ENCODE measurements at places on chromosomes 3 and 15.

DNA sequence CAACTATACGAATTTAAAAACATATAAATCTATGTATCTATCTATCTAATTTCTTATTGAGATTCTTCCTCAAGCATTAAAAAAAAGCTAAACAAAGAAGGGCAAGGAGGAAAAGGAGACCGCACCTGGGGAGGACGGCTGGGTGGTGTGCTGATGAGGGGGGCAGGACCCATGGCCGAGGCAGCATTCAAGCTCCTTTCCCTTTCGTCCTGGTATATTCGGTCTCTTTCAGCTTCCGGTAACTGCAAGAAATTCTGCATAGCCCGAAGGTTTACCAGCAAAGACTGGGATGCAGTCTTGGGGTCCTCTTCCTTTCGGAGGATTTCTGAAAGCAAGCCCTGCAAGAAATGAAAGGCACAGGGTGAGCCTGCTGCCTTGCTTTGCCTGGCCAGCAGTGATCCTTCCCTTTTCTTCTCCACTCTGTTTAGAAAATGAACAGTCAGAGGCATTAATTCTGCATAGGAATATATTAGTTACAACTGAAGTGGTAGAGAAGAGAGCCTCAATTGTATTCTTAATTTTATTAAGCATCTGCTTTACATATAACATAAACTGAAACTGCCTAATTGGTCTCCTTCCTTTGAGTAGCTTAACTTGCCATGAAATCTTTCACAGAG is 38.8 kb downstream of the SATB1 start:
- no peak for DNase-seq

- peak; percentile 15 for DNase-seq
These were observed 46.3 kb downstream of the DGKG start for GRCh38 chr3:186315581-186316354.

DNA sequence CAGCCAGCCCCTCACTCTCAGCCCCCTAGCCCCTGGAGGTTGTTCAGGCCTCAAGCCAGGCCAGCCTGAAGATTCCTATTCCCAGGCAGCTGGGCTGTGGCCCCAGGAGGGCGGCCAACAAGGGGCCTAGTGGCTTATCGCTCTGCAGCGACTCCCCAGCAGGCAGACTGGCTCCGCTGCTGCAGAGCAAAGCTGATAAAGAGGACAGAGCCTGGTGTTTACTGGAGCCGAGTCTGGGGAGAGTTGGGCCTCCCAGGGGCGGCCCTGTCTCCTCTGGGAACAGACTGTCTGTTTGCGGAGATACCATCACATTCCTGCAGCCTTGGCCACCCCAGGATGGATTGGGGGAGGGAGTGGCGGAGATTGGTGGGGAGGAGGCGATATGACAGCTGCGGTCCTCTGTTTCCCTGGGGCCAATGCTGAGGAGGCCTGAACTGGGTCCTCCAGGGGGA is 22.4 kb upstream of the SMAD6 start:
- no peak for DNase-seq

DNA sequence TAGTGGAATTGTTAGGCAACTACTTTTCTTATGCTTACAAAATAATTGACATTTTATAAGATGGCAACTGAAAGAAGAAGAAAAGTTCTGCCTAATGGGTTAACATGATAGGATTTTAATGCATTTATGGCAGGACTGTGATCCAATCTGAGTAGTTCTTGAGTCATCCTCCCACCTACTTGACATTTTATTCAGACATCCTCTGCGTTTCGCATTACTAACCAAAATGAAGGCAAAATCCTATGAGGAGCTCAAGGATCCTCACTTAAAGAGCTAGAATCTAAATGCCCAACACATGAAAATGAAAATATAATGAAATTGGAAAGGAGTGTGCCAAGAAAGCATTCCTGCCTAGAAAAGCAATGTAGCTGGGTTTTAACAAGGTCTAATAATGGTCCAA is 581.1 kb upstream of the SEMA6D start:
- no peak for DNase-seq

DNA sequence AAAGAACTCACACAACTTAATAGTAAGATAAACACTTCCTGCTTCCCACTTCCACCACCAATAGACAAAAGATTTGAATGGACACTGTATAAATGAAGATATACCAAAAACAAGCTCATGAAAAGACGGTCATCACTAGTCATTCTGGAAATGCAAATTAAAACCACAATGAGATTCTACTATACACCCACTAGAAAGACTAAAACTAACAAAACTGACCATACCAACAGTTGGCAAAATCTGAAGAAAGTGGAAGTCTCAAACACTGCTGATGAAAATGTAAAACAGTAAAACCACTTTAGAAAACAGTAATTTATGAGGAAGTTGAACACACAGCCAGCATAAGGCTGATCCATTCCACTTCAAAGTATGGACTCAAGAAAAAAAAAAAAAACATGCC is 35.6 kb upstream of the CD96 start:
- no peak for DNase-seq

DNA sequence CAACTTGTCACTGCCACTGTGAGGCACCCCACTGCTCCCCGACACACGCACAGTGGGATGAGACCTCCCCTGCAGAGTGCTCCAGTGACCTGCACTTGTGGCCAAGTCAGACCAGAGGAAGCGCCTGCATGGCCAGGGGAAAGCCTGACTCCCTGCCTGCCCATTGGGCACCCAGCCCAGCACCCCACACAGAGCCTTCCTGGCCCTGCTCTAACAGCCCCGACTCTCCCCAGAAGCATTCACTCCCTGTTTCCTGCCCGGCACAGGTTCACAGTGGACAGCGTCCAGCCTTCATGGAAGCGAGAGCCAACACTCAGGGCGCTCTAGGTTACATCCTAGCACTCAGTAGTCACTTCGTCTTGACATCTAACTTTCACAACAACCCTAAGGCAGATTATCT is 27.8 kb downstream of the RBPMS2 start:
- DNase-seq, result no peak

- DNase-seq, result no peak
These were observed 42.1 kb downstream of the GOLGA6A start for GRCh38 chr15:74040109-74040850.

DNA sequence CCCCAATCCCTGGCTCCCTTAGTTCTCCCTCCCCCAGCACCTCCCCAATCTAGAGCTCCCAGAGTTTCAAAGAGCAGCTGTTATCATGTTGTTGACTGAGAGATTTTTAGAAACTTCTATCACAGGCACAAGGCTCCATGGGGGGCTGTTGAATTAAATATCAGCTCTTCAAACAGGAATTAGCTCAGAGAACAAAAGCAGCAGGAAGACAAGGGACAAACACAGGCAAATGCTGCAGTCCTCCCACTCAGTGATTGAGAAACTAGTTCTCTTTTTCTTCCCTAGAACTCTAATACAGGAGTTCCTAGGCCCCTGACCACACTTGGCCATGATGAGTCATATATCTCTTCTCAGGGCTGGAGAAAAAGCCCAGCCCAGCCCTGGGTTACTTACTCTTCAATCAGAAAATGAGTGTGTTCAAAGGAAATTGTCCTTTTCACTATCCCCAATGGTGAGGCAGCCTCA is 262.1 kb downstream of the IGSF11 start:
- DNase-seq, result peak; percentile 20

DNA sequence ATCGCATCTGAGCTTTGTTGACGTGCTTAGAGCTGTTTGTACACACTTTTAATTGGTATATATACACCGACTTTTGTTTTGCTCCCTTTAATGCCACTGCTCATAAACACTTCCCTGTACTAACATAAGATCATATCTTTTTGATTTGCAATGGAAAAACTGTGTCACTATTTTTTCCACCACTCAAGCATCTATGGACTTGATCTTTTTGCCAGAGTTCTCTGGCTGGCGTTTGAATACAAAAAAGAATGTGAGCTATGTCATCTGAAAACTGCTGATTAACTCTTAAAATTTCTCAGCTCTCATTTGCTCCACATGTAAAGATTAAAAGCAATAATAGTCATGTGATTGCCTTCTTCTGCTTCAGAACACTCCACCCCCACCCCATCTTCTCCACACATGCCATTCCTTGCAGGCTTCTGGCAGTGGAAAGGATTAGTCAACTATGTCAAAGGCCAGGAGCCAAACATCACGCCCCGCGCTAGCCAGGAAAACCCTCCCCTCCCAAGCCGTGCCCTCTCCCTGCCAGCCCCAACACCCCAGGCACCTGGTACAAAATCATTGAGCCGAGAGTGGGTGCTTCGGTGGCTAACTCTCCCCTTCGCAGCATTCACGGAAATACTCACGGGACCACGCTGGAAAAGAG is 123.4 kb upstream of the MEF2A start:
- peak; percentile 91 for DNase-seq

DNA sequence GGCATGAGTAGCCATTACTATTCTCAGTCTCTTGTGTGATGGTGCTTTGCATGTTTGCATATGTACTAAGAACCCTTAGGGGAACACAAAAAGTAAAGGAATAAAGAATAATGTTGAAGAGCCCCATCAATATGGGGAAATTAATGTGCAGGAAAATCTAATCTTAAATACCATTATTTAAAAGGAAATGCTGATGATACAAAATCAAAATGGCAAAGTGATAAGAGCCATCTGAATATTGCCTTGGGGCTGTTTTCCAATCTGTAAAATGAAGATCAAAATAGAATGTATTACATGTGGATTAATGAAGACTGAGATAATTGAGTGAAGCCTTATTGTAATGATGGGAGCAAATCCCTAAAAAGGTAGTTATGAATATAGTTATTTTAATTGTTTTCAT is 771.4 kb downstream of the GRM7 start:
- no peak for DNase-seq

- DNase-seq, result peak; percentile 5
These were observed 175.8 kb upstream of the MME start for GRCh38 chr3:154904328-154904727.

GRCh38 chr15:38720893-38721567 is 156.4 kb upstream of the RASGRP1 start:
- DNase-seq, result no peak

DNA sequence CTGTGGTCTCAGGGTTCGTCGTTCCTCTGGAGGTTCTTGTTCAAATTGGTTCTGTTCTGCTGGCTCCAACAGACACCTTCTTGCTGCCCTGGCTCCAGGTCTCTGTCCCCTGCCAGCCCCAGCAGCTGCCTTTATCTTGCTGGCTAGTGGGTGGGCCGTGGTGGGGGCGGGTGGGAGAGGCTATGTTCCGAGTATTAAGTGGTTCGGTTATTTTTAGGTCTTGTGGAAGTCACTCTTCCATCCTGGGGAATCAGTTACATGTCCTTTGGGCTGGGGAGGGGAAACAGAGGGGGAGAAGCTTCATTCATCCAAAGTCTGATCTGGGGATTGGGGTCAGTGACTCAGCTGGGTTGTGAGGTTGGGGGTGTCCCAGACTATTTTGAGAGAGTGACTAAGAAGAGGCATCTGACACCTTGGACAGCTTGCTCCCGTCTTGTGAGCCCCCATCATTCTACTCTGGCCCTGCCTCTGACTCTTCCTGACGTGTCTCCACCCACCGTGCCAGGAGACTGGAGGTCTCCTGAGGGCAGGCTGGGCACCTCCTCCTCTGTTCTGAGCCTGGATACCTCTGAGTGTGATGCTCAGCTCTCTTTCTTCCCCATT is at the start of gene XIRP1:
TSS of gene XIRP1 (minus strand) at position 106 of the 603 bp plus-strand sequence. CDS start 3,150 bp downstream, outside the sequence.
- no peak for DNase-seq

DNA sequence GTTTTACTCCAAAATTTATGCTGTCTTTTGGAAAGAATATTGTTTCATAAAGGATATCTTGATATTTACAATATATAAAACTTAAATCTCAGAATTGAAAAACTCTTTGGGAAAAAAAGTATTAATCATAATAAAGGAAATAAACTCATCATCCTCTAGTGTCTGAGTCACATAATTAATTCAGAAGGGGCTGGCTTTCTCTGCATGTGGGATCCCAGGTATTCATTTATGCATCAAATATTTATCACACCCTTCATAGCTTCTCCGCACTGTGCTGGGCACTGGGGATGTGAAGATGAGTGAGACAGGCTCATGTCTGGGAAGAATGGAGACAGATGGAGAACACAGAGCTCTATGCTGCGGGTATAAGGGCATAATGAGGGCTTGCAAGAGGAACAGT is 65.6 kb downstream of the CCNL1 start:
- DNase-seq, result no peak

DNA sequence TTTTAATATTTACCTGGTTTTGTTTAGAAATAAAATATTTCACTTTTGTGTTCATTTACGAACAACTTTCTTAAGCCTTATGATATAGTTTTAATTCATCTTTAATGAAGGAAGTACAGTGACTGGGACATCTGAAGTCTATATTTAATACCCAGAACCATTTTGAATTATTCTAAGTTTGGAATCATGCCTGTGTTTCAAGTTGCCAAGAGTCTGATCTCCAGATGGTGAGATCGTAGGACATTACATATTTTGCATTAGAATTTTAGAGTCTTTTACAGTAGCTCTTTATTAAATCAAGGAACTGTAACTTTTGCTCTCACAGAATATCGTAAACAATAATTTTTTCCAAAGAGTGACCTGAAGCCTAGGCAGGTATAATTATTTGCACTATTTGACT is 420.7 kb downstream of the SI start:
- no peak for DNase-seq

DNA sequence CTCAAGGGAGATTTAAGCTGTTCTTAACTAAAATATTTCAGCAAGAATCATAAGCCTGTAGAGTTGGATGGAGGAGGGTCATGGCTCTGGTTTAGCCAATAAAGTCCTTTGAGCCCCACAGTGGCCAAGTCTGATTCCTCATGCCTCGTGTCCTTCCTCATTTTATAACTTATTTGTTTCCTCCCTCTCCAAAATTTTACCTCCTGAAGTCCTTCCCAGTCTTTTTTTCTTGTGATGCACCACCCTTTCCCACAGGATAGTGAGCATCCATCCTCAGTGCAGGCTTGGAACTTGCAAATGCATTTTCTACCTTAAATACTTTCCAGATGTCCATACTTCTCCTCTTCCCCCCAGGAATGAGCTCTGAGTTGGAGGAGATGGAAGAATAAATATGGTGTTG is 162.7 kb upstream of the AGTR1 start:
- no peak for DNase-seq

DNA sequence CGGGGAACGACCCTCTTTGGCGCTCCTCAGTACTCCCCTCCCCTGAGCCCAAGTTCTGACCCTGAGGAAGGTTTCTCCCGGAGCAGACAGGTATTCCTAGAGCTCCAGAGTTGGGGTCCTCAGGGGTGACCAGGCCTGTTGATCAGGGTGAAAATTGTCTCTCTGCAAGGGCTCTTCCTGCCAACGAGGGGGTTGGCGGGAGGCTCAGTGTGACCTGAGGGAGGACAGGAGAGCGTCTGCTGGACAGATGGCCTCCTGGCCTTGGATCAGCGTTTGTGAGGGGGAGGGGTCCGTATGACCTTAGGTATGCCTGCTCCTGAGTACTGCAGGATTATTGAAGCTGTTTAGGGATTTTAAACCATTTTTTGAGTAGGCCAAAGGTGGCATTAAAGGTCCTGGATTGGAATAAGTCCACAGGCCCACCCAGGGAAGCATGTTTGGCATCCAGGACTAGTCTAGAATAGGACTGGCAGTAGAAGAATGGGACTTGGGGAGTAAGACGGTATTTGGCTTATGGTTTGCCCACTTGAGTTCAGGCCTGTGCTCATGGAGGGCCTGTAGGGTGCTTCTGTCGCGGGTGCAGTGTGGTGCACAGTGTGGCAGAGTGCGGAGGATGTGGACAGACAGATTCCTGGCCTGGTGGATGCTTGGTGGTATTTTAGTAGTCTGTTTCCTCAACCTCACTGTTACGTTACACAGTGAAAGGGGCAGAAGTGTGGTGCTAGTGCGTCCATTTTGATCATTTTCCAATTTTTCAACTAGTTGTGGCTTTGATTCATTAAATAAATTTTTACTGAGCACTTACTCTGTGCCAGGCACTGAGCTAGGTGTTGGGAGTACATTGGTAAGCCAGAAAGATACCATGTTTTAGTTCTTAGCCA is 959 bp downstream of the ZNF592 start:
- DNase-seq, result peak; percentile 18
